ENCODE measurements at places on chromosomes 3 and 15. TPM values are rescaled to one million over a fixed set of nuclear protein-coding genes. Genes with fewer than 3 reads are reported as not detected.

- H3K27ac ChIP-seq = no peak overlapping the region
- no peak overlapping the region for H3K4me3 ChIP-seq
- H3K27me3 ChIP-seq = peaks cover 21% of the 10 kb centered on the region
- peak; percentile 9 for DNase-seq
- H3K36me3 ChIP-seq = no peaks in the 10 kb centered on the region
These were observed 104.5 kb downstream of the ADCY5 start for GRCh38 chr3:123344175-123344906.

The P3H2 gene
- total RNA-seq = not detected

DNA sequence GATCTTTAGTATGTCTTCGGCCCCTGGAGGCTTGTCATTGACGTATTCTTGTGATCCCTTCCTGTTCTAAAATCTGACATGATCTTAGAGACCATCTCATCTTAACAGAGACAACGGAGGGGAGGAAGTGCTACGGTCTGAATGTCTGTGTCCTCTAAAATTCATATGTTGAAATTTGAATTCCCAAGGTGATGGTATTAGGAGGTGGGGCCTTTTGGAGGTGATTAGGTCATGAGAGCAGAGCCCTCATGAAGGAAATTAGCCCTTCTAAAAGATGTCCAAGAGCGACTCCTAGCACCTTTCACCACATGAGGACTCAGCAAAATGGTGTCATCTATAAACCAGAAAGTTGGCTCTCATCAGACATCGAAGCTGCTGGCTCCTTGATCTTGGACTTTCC lies 233.2 kb upstream of the CMC1 start:
- H3K27ac ChIP-seq = no peak overlapping the region
- no peak for DNase-seq
- H3K4me3 ChIP-seq = no peak overlapping the region
- peaks cover 1% of the 10 kb centered on the region for H3K4me1 ChIP-seq

The ERICH6 gene
- not detected for total RNA-seq

DNA sequence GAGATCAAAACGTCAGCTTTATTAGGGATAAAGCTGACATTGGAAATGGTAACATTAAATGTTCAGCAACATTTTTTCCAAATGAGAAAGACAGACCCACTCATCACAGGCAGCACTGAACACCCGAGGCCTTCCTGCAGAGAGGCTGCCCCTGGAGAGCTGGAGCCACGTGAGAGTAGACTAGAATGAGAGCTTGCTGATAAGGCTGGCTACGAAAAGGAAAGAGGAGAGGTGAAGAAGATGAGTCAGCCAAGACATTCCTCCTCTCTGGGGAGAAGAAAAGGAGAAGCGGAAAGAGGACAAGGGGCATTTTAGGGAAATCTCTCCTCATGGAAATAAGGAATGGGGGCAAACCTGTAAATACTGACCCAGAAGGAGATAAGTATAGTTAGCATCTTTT lies 7.3 kb downstream of the CYP19A1 start:
- H3K4me1 ChIP-seq = no peaks in the 10 kb centered on the region
- H3K27ac ChIP-seq = no peak overlapping the region
- no peaks in the 10 kb centered on the region for H3K36me3 ChIP-seq
- H3K4me3 ChIP-seq = no peak overlapping the region
- no peak for DNase-seq

GRCh38 chr15:99253381-99254090 lies 2.3 kb downstream of the LRRC28 start:
- peaks cover 28% of the 10 kb centered on the region for H3K4me1 ChIP-seq
- peak overlapping the region; percentile 4 for H3K27ac ChIP-seq
- DNase-seq = no peak
- H3K36me3 ChIP-seq = peaks cover 17% of the 10 kb centered on the region
- no peak overlapping the region for H3K4me3 ChIP-seq
- H3K27me3 ChIP-seq = no peaks in the 10 kb centered on the region

DNA sequence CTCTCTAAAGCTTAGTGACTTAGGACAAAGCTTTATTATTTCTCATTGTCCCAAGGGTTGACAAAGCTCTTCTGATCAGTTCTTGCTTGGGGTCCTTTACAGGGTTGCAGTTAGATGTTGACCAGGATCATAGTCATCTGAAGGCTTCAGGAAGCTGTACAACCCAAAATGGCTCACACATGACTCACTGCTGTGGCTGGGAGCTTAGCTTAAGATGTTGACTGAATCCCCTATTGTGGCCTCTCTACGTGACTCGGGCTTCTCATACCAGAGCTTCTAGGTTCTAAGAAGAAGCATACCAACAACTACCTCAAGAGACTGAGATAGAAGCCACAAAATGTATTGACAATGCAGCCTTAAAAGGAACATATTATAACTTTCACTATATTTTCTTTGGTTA lies 569.6 kb upstream of the ROBO2 start:
- no peaks in the 10 kb centered on the region for H3K4me1 ChIP-seq
- H3K27me3 ChIP-seq = no peaks in the 10 kb centered on the region
- H3K4me3 ChIP-seq = no peak overlapping the region
- no peak for DNase-seq

The PARP15 gene
- 9.1 TPM for total RNA-seq

The NANOGP8 gene
- not detected for total RNA-seq

GRCh38 chr3:64184621-64185020 lies 40.6 kb downstream of the PRICKLE2 start:
- no peaks in the 10 kb centered on the region for H3K36me3 ChIP-seq
- H3K27ac ChIP-seq = no peak overlapping the region
- H3K4me3 ChIP-seq = no peak overlapping the region
- no peaks in the 10 kb centered on the region for H3K4me1 ChIP-seq
- DNase-seq = no peak

DNA sequence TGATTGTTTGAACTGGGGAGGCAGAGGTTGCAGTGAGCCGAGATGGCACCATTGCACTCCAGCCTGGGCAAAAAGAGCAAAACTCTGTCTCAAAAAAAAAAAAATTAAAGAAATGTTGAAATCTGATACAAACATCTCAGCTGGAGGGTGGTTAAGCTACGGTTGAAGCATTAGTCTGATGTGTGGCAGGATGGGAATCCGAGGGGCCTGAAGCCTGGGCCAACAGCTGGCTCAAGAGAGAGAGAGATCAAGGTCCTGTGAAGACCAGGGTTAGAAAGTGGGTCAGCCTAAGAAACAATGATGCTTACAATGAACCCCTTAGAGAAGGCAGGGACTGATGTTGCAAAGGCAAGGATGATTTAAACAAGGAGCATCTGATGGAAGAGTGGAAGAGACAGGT lies 69.8 kb downstream of the CD200R1L start:
- H3K27ac ChIP-seq = no peak overlapping the region
- H3K27me3 ChIP-seq = no peaks in the 10 kb centered on the region
- no peak for DNase-seq
- no peaks in the 10 kb centered on the region for H3K36me3 ChIP-seq

The ASB14 gene
- total RNA-seq = not detected

DNA sequence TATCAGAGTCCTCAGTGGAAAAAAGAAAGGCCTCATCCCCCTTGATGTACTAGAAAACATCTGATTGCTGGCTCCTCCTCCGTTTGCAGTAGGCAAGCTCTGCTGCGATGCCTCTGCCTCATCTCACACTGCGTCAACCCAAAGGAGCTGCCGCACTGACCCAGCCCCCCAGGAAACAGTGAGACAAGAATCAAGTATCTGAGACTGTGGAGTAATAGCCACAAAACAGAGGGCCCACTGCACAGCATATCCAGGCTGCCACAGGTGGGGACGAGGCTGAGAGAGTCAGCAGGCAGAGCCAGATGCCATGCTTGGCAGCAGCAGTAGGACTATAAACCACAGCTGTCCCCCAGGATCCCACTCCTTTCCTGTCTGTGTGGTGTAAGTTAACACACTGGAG lies 165.9 kb downstream of the STAC start:
- H3K4me1 ChIP-seq = no peaks in the 10 kb centered on the region
- H3K27ac ChIP-seq = no peak overlapping the region

The CFAP20DC gene
- 2.4 TPM for total RNA-seq

The MON1A gene
- 12.2 TPM for total RNA-seq
